NCI-H1417 treated with DMSO at 0.1 percent for 48 hours (cell line): ENCODE measurements at places on chromosomes 7 and 10.

- DNase-seq: no peak
Observed at GRCh38 chr7:105131033-105131656, 117.1 kb downstream of the KMT2E start.

DNA sequence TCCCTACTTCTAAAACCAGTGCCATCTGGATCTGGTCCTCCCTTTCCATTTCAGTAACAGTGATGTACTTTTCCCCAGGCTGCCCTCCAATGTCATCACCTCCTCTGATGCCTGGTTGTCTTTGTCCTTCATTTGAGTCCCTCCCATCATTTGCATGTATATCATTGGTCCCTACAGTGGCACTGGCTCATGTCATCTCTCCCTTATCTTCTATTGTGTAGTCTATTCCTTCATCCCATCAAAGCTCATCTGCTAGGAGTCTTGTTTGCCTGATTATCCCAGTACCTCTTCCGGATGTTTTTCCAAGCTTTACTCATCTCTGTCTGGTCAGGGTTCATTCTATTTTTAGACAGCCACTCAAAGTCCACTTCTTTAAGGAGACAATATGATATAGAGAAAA, 292.9 kb upstream of the BMPER start:
- no peak for DNase-seq

GRCh38 chr10:77081481-77081891, 556.1 kb downstream of the KCNMA1 start:
- DNase-seq: no peak

- DNase-seq: no peak
Observed at GRCh38 chr7:155464183-155464582, 6.3 kb downstream of the EN2 start.

DNA sequence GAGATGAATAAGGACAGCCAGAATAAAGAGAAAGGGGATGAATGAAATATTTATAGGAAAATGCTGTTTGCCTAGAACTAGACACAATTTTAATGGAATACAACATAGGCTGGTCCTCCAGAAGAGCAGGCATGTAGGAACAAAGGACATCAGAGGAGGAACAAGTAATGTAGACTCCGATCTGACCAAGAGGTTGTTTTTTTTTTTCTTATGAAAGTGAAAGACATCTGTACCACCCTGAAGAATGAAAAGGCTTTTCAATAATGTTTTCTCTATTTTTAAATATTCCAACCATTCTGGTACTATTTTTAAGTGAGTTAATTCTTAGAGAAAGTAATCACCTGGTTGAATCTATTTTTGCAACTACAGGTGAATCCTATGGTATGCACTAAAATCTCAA, 136.9 kb upstream of the PTN start:
- DNase-seq: no peak

- DNase-seq: no peak
Observed at GRCh38 chr10:79390551-79391229, 43.4 kb downstream of the PPIF start.

- no peak for DNase-seq
Observed at GRCh38 chr7:1961701-1962276, 271.0 kb downstream of the MAD1L1 start.

GRCh38 chr10:63265222-63265617, 132.1 kb downstream of the NRBF2 start:
- DNase-seq: peak; percentile 9

DNA sequence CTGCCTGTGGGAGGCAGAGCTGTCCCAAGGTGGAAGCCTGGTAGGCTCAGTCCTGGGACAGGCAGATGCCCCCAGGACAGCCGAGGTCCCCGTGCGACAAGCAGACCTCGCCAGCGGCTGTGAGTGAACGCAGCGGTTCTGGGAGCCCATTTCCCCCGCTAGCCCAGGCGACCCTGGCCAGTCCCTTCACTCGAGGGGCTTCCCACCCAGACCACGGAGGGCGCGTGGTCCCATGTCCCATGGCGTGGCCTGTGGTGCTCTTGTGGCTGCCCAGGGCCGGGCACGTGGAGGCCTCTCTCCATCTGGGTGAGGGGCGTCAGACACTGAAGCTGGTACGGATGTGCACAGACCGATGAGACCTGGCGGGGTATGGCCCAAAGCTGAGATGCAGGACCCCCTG, 67.9 kb downstream of the ELFN1 start:
- no peak for DNase-seq

GRCh38 chr7:74066626-74067025, 17.0 kb upstream of the LIMK1 start:
- DNase-seq: no peak

- no peak for DNase-seq
Observed at GRCh38 chr10:2734603-2735002, 332.7 kb upstream of the PFKP start.

GRCh38 chr10:68871105-68871711, 29.9 kb upstream of the DDX50 start:
- DNase-seq: peak; percentile 3

- DNase-seq: no peak
Observed at GRCh38 chr7:141158561-141158960, 84.7 kb downstream of the TMEM178B start.

- no peak for DNase-seq
Observed at GRCh38 chr7:137091396-137091795, 222.9 kb downstream of the CHRM2 start.

DNA sequence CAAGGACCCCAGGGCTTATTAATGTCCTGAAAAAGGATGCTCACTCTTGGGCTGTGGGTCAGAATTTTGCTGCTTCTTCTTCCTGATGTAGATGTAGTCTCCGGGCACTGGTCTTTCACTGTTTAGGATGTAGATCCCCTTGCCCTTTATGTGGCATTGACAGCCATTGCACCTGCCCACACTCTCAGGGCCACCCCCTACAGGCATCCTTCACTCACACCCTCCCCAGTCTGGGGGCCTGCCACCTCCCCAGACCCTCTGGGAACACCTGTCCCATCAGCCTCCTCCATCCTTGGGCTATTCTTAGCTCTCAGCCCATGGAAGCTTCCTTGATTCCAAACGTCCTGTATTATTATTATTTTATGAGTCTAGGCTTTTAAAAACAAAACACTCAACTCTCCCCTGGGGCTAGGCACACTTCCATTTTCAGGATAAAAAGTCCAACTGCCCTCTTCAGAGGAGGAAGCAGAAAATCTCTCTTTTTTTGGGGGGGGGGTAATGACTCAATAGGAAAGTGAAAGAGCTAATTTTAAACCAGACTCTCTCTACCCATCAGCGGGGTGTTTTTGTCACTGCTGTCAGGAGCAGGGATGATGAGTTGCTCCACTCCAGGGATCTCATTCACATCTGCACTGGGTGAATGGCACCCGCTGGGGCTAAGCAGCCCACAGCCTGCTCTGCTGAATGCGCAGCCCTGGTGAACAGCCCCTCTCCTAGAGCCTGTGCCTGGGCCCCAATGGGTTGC, 11.5 kb upstream of the KLRG2 start:
- peak; percentile 85 for DNase-seq

GRCh38 chr7:30351286-30351685, 66.9 kb downstream of the ZNRF2 start:
- no peak for DNase-seq

GRCh38 chr10:12327476-12327875, 21.9 kb upstream of the CAMK1D start:
- DNase-seq: no peak

DNA sequence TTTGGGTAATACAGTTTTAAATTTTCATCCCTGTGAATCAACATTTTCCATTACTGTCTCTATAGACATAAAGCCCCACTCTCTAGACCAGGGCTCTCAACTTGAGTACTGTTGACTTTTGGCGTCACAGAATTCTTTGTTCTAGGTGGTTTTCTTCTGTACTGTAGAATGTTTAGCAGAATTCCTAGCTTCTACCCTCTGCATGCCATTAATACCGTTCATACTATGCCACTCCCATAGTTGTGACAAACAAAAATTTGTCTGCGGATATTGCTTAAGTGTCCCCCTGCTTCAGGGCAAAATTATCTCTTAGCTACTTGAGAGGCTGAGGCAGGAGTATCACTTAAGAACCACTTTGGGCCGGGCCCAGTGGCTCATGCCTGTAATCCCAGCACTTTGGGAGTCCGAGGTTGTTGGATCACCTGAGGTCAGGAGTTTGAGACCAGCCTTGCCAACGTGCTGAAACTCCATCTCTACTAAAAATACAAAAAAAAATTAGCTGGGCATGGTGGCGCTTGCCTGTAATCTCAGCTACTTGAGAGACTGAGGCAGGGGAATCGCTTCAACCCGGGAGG, 57.3 kb upstream of the NRG3 start:
- DNase-seq: no peak

DNA sequence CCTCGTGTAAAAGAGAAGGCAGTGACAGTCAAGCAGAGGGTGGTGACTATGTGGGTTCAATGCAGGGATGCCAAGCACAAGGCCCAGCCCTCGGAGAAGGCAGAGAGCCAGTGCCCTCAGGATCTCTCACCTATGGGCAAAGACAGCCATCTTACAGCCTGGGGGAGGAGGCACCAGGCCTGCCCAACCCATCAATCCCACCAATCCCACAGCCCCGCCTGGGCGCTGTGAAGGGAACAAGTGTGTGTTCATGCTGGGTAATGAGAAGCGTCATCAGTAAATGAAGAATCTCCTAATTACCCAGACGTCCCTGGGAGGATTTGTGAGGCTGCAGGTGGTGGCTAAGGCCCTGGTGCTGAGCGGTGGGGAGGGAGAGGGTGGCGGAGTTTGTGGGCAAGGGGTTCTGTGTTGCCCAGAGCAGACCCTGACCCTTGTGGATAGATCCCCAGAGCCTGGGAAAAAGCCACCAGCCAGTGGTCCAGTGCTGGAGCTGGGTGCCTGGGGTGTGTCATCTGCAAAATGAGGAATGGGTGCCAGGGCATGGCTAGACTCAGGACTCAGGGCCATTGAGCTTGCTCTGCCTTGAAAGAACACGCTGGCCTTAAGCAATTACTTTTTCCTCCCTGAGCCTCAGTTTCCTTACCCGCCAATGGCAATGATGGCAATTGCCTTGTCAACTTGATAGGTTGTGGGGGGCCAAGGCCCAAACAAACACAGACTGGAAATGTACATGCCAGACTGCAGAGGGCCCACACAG, 128.1 kb upstream of the UNC5B start:
- no peak for DNase-seq
